GM13977 (cell line): ENCODE measurements at places on chromosomes 7 and 10.
A peak's percentile ranks its signal among the peaks of the same experiment; 100 is the strongest.

DNA sequence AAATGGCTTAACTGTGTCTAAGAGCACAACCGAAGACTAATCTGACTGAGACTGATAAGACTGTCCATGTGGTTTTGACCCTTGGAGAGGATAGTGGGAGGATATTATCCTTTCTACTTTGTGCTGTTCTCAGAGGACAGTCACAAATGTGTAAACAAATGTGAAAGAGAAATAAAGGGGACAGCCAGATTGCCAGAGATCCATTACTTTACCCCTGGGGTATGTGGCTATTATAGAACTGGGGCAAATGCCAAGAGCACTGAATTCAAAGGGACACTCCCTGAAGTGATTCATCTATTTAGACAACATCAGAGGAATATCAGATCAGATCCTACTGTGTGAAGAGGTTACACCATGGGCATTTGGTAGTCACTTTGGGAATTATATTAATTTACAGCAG lies 154.7 kb downstream of the RNLS start:
- DNase-seq, result no peak

- no peak for DNase-seq
Measured at GRCh38 chr7:21383227-21384220, 44.4 kb upstream of the SP4 start.

DNA sequence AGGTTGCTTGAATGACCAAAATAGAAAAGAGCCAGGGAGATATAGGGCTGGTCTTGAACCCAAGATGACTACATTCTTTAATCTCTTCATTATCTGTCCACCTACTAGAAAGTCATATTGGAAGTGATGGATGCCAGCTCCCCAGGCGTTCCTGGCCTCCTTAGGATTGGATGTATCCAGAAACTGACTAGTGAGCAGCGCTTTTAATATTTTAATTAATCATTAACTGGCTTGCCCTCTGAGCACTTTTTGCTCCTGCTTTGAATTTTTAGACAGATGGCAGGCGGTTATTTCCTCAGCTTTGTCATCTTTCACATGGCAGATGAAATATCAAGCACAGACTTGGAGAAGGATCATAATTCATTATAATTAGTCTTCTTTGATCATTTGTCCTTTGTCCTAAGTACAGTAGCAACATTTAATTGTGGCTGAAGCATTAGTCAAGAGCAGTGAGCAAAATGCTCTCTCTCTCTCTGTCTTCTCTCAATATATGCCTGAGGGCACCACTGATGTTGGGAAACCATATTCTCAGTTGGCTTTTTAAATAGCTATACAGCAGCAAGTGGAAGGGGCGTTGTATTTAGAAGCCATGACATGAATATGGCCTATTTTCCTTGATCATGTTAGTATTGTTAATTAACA lies 588.0 kb downstream of the NRG3 start:
- DNase-seq, result no peak

DNA sequence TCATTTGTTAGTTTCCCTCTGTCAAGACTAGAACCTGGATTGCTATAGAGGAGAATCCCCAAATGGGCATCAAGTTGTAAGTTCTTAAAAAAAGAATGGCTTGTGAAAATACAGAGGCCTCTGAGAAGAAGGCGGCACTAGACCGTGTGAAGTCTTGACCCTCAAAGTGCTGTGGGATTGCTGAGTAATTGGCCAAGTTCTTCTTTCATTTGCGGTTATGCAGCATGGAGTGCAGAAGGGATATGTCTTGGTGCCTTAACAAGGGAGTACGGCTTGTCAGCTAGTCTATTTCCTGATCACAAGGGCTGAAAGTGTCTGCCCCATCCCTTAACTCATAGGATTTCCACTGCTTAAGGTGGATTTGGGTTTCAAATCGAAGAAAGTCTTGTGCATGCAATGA lies 81.2 kb downstream of the MKX start:
- no peak for DNase-seq

- no peak for DNase-seq
Measured at GRCh38 chr7:95251966-95252365, 72.4 kb downstream of the PON1 start.

DNA sequence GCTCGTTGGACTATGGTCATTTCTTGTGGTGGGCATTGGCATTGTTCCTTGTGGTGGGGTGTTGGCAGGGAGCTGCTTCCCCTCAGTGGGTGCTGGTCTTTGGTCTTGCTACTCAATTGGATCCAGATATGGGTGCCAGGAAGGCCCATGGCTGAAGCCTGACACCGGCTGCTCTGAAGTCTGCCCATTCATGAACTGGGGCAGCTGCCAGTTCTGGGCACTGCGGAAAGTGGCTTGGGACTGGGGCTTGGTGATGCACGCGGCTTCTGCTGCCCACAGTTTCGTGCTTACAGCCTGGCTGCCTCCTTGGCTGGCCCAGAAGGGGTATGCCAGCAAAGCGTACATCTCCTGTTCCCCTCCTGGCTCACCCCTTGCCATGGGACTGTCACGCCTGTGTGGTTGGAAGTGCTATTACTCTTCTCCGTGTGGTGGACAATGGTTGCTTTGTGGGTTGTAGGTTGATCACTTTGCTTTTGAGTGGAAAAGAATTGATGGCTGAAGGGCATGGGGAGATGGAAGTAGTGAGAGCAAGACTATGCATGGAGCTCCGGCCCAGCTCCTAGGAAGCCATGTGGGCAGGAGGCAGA lies 54.7 kb downstream of the ADAMTS14 start:
- DNase-seq, result no peak

DNA sequence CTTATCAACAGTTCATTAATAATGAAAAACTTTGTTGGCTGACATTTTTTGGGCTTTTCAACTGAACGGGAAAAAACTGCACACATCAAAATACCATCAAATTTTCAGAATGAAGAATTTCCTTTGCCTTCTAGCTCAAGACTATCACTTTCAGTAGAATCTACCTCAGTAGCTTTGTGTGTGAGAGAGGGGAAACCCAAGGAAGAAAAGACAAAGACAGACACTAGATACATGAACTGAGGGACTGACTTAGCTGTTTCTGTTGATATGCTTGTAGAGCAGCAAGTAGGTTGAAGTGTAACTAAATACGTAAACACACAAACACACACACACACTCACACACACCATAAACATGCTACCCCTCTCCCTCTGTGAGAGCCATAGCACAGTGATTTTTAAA lies 257.1 kb downstream of the CDK14 start:
- DNase-seq, result peak; percentile 18

- no peak for DNase-seq
Measured at GRCh38 chr7:47574482-47575329, 7.2 kb downstream of the TNS3 start.

GRCh38 chr10:58840840-58841435 lies 328.3 kb downstream of the BICC1 start:
- DNase-seq, result no peak

DNA sequence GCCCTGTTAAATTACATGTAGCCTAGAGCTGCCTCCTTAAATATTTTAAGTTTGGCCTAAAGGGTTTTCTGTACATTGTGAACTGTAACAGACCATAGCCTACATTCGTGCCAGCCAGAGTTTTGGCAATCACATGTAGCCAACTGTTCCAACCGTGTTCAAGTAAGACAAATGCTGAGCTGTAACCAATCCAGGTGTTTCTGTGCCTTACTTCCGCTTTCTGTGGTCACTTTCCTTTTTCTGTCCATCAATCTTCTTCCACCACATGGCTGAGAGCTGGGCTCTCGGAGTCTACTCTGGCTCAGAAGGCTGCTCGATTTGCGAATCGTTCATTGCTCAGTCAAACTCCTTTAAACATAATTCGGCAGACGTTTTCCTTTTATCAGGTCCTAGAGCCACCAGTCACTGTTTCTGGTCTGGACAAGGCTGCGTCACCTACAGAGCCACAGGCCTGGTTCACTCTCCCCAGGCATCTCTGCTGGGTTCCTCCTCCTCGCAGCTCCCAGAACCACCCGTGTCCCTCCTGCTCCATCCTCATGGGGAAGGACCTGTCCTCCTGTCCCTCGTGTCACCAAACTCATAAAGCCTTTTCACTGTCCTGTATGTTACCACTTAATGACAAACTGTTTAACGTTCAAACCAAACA lies 158.0 kb upstream of the RHEB start:
- DNase-seq, result no peak

DNA sequence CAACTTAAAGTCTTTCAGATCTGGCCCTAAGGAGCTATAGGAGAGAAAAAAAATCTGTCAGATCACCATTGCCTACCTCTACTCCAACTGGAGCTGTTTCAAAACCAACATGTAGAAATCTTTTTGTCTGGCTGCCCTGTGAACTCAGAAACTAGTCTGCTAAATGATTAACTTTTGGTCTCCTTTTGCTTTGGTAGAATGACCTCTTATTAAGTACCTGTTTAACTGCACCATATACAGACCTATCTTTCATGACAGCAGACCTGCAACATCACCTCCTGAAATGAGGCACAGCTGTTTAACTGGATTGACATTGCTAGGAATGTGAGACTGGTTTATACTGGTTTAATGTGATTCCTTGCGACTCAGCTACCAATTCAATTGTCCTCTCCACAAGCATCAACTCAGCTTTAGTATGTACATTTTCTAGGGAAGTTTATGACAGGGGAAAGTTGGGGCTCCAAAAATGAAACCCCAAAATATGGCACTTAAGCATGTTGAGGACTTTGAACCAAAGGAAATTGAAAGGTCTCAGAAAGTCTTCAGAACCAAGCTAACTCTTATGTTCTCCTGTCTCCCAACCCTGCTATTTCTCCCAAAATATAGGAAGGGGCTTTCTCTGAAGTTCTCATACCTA lies 1.8 kb downstream of the CYP3A43 start:
- DNase-seq, result no peak

GRCh38 chr7:27784399-27785053 lies 44.6 kb downstream of the TAX1BP1 start:
- peak; percentile 12 for DNase-seq

GRCh38 chr10:132704008-132704814 lies 81.7 kb downstream of the NKX6-2 start:
- no peak for DNase-seq

DNA sequence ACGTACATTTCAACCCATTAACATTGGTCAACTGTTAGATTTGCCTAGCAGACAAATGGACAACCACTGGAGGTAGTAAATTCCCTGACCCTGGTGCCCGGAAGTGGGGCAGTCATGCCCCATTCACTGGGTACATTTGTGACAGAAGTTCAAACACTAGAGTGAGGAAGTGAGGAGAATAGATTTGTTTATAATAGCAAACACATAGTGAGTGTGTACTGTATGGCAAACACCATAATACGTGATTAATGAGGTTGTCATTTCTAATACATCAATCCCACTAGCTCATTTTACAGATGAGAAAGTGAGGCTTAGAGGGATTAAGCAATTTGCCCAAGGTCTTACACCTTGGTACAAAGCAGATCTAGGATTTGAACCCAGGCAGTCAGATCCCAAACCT lies 181.9 kb upstream of the MKLN1 start:
- no peak for DNase-seq

- no peak for DNase-seq
Measured at GRCh38 chr10:75682649-75683557, 251.5 kb downstream of the LRMDA start.
